ENCODE measurements at places on chromosomes 11 and 22.

DNA sequence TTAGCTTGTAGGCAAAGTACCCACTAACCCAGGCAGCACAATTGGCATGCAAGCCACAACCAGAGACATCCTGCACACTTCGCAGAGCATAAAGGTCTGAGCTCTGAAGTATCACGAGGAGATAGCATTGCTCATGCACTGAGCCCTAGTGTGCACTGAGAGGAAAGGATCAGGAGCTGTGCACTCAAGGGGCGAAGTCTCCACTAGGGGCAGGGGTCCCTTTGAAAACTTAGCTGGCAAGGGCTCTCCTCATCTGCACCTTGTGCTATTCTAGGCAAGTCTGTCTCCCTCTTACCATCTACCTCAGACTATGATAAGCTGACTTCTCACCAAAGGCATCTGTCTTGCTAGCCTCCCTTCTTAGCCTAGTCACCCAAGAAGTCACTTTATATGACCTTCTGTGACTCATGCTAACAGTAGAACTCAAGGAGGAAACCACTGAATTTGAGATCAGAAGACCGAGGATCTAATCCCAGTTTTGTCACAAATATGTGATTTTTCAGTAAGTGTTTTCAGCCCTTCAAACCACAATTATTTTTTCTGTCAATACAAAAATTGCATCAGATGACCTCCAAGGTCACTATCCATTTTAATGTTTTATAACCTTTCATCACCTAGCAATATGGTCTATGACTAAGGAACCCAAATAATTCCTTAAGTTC lies 1078.0 kb downstream of the NTM start:
- no peak for DNase-seq

DNA sequence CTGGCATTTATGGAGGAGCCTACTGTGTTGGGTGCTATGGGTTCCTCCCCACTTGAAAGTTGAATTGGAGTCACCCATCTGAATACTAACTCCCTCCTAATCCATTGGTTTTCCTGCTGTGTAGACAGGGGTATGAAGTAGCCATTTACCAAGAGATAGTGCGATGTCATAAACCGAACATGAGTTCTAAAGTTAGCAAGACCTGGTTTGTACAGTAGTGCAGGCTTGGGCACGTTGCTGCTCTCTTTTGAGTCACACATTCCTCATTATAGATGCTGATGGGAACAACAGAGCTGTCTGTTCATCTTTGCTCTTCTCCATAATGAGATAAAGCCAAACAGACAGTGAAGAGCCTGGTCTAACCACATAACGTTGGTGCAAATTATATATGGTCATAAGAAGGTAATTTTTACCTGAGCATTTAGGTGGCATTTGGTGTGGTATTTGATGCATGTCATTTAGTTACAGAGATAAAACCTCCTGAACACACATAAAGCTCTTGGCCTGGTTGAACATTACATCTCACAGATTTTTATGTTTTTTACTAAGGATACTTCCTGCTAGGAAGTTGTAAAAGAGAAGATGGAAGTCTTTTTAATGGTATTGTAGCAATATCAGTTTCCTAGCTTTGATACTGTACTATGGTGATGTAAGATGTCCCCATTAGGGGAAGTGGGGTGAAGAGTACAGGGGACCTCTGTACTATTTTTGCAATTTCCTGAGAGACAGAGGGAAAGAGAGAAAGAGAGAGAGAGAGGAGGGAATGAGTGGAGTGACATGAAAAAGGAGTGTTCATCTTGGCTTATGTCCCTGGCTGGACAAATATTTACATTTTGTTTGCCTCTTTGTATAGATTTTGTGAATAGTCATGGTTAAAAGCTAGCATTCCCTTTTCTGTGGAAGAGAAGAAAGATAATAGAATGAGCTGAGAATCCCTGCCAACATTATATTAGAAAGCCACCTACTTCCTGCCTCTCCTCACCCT lies 27.9 kb downstream of the GRAP2 start:
- DNase-seq, result no peak

- DNase-seq, result no peak
These were observed 7.1 kb upstream of the PDGFB start for GRCh38 chr22:39251762-39252460.

DNA sequence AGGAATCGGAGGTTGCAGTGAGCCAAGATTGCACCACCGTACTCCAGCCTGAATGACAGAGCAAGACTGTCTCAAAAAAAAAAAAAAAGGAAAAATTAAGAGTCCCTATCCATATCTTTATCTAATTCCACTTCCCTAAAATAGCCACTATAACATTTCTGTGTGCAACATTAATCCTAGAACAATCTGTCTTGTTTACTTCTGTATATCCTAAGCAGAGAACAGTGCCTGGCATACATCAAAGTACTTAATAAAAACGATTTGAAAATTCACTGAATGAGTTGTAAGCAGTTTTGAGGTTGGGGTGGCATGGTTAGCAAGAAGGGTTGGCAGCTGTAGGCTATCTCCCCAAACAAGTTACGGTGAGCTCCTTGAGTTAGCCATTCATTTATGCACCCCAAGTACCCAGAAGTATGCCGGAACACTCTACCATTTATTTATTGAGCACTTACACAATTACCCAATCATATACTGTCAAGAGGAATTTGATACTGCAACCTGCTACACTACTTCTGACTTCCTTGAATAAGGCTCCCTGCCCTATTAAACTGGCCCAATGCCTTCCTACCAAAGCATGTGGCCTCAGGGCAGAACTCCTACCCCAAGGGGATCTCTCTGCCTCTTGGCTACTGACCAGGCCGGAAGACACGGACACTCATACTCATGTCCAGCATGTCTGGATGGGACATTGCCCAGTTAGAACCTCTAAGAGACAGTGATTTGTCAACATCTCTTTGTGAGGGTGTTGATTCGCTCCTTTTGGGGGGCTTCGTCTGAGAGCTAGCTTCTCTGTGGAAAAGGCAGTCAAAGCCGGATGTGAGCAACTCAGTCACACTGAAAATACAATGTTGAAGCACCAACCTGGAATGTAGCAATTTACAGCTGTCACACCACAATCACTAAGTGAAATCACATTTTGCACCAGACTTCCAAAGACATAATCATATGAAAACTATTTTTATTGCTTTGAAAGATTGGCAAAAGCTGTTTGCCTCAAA lies 16.3 kb upstream of the TMEM41B start:
- DNase-seq, result no peak

DNA sequence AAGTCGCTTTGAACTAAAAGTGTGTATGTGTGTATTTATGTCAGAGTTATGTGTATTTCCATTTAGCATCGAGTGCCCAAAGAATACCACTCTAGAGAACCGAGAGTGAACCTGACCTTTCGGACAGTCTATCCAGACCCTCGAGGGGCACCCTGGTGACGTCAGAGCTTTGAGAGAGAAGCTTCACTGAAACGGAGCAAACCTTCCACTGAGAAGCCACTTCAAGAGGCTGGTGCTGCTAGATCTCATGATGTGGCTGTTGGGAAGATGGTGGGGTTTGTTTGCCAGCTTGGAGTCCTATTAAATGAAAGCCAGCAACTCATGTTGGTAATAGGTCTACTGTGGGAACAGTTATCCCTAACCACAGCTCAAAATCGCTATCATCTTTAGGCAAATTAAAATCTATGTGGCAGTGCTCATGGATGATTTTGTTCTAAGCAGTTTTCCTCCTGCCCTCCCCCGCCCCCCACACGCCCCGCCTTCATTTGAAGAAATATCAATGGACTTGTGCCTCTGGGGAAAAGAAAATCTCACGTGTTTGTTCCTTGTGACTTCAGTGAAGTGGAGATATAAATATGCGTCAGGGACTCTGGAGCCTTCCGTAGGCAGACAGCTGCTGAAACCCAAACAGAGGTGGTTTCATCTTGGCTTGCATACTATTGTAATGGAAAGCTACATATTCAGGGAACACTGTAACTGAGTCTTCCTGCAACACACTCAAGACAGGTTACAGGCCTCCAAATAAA lies 22.4 kb upstream of the C11orf96 start:
- peak; percentile 45 for DNase-seq

GRCh38 chr11:23947883-23948282 lies 549.0 kb upstream of the LUZP2 start:
- no peak for DNase-seq

- no peak for DNase-seq
These were observed 67.7 kb downstream of the SNX19 start for GRCh38 chr11:130848361-130849214.

- no peak for DNase-seq
These were observed 6.5 kb upstream of the RASD2 start for GRCh38 chr22:35534091-35534490.

- DNase-seq, result no peak
These were observed 68.3 kb upstream of the MYOD1 start for GRCh38 chr11:17651061-17651460.

- DNase-seq, result no peak
These were observed 2.9 kb upstream of the MTFP1 start for GRCh38 chr22:30422481-30423300.

GRCh38 chr22:27433585-27434190 lies 367.9 kb downstream of the MN1 start:
- DNase-seq, result no peak

DNA sequence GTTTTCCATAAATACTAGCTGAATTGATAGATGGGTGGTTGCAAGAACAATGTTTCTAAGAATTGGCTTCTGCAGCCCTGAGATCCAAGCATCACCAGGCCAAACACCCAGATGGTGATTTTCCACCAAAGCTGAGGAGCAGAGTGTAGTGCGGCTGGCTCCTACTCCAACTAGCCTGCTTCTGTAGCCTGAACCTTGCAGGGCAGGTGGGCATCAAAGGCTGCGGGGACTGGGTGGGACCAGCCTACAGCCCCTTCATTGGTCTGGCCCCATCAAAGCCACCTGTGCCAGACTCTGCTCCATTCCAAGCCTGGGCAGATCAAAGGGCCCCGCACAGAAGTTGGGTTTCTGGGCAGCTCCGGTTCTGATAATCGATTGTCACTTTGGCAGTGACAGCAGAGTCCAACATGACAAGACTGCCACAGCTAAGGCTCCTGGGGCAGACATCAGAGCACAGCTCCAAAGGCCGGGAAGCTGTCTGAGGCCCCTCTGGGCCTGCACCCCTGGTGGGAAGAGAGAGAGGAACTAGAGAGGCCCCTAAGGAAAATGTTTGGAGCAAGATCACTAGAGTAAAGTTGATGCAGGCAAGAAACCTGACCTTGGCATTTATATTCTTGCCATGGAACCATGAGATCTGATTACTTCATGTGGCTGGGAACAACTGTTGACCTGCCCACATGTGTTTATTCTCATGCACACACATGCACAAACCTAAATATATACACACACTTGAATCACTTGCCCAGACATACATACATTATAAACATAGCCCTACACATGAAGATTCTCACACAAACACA lies 582.9 kb downstream of the INSC start:
- no peak for DNase-seq

DNA sequence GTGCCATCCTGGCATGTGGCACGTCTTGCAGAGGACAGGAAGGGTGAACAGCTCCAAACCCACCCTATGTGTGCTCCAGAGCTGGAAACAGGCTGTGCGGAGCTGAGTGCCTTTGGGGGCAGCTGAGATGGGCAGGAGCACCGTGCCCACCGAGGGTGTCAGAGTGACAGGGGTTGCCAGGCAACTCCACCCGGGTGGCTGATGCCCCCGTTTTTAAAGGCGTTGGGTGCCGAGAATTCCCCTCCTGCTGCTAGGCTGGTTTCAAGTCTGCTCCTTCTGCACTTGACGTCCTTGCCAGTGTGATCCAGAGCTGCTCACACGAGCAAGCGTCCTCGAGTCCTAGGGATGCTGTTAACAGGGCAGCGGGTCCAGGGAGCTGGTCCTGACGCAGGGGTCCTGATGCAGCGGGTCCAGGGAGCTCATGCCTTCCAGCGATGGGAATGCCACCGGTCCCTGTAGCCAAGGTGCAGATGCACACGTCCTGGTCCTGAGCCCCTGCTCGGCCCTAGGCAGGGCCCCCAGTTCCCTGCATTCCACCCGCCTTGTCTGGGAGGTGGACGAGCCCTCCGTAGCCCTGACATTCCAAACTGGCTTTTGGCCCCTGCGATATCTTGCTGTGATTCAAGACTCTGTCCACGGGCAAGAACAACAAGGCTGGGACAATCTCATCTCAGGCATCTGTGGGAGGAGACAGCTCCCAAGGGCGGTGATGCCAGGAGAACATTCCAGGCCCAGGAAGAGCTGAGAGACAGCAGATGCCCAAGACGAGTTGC lies 4.9 kb downstream of the KCNQ1 start:
- no peak for DNase-seq

- DNase-seq, result peak; percentile 8
These were observed 5.3 kb downstream of the OR51F2 start for GRCh38 chr11:4826425-4826824.

DNA sequence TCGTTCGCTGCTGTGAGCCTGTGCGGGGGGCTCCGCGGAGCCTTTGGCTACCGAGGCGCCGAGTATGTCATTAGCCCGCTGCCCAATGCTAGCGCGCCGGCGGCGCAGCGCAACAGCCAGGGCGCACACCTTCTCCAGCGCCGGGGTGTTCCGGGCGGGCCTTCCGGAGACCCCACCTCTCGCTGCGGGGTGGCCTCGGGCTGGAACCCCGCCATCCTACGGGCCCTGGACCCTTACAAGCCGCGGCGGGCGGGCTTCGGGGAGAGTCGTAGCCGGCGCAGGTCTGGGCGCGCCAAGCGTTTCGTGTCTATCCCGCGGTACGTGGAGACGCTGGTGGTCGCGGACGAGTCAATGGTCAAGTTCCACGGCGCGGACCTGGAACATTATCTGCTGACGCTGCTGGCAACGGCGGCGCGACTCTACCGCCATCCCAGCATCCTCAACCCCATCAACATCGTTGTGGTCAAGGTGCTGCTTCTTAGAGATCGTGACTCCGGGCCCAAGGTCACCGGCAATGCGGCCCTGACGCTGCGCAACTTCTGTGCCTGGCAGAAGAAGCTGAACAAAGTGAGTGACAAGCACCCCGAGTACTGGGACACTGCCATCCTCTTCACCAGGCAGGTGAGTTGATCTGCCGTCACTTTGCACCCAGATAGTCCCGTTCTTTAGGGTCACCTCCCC lies 1.0 kb downstream of the ADAMTS15 start:
- no peak for DNase-seq

- DNase-seq, result no peak
These were observed 20.4 kb downstream of the FAM168A start for GRCh38 chr11:73577496-73577917.

GRCh38 chr22:20079745-20080444 lies at the start of gene DGCR8:
DGCR8 (plus strand) TSS chr22:20080241; CDS start chr22:20085964, 5,723 bp downstream.
- peak; percentile 81 for DNase-seq

GRCh38 chr11:6736495-6737121 lies 35.2 kb downstream of the OR2AG2 start:
- no peak for DNase-seq

GRCh38 chr11:87769661-87770060 lies 405.6 kb downstream of the RAB38 start:
- DNase-seq, result no peak

GRCh38 chr11:101176381-101176780 lies 46.8 kb upstream of the PGR start:
- DNase-seq, result no peak

DNA sequence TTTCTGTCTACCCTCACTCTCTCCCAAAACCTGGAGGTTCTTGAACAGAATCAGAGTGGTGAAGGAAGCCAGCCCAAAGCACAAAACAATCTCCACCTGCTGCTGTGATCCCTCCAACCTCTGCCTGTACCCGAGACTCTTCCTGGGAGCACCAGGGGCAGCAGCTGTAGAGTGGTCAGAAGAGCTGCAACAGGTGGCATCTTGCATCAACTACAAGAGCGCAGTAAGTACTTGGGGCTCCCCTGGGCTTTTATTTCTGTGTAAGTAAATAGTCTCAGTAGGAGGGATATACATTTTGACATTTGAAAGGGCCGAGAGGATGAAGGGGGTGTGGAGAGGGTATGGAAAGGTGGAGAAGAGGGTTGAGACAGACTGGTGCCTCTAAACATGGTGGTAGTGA lies 8.3 kb upstream of the UBQLNL start:
- no peak for DNase-seq

Measured in NCI-H187 (cell line).